ENCODE measurements at places on chromosomes 1 and 21.

- no peak for DNase-seq
These were observed 145.9 kb upstream of the ATP1B1 start for GRCh38 chr1:168960595-168960994.

- no peak for DNase-seq
These were observed 151.2 kb downstream of the PIGK start for GRCh38 chr1:77068013-77068412.

DNA sequence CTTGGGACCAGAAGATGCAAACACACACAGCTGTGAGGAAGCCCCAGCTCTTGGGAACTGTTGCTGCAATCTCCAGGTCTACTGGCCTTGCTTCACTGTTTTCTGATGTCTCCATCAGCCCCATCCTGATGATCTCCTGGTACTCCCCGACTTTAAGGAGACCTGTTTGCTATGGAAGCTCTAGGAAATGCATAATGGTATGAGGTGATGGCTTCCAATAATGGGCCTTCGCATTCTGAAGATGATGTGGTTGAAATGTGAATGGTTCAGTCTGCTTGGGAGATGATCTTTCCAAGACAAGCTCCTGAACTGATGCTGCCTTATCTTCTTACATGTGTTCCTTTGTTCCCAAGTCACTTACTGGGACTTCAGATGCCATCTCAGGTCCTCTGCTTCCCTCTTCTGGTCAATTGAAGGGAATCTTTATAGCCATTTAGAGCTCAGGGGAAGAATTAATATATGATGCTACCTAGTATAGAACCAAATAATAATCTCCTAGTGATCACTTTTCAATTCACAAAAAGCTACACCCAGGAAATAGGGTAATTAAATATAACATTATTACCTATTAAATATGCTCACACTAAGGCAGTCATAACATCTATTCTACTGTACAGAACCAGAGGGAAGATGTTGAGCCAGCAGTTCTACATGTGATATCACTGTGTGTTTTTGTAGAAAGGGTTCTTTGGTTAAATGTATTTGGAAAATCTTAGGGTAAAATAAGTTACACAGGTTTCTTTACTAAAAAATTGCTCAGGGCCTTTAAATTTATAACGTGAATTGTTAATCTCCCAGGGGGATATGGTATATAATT, 73.9 kb upstream of the VTCN1 start:
- DNase-seq = no peak

DNA sequence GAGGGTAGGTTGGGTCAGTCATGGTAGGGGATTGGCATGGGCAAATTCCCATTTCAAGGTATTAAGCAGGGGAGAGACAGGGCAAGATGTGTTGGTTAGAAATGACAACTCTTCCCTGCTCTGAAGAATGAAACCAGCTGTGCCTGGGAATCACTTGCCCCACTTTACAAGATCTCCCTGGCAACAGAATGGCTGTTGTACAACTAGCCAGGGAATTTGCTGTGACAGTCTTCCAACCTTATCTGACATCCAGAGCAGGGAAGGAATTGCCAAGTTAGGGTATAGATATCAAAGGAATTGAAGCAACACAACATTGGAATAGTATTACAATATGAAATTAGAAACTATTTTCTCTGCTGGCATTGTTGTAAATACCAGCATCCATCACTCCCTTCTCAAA, 154.7 kb downstream of the CACNA1E start:
- DNase-seq = no peak

- DNase-seq = no peak
These were observed 14.0 kb downstream of the ATP5PO start for GRCh38 chr21:33901412-33902288.

DNA sequence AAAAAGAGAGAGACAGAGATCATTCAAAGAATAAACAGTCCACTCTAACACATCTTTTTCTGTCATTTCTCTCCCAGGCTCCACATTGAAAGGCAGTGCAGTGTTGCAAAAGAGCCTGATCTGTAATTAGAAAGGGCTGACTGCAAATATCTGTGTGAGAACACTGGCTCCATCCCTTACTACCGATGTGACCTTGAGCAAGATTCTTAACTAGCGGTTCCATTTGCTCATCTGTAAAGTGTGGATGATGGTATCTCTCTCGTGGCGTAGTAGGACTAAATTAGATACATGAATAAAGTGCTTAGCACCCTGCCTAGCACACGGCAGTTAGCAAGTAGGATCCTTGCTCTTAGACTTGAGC, 26.9 kb upstream of the SLC44A3 start:
- DNase-seq = no peak

- DNase-seq = no peak
These were observed 78.0 kb upstream of the ZNF648 start for GRCh38 chr1:182139496-182139895.

GRCh38 chr1:203351037-203351625, at the start of gene FMOD:
Gene FMOD, minus strand, starts transcription at chr1:203351122. Its CDS starts 2,852 bp downstream, at chr1:203348270.
- no peak for DNase-seq

DNA sequence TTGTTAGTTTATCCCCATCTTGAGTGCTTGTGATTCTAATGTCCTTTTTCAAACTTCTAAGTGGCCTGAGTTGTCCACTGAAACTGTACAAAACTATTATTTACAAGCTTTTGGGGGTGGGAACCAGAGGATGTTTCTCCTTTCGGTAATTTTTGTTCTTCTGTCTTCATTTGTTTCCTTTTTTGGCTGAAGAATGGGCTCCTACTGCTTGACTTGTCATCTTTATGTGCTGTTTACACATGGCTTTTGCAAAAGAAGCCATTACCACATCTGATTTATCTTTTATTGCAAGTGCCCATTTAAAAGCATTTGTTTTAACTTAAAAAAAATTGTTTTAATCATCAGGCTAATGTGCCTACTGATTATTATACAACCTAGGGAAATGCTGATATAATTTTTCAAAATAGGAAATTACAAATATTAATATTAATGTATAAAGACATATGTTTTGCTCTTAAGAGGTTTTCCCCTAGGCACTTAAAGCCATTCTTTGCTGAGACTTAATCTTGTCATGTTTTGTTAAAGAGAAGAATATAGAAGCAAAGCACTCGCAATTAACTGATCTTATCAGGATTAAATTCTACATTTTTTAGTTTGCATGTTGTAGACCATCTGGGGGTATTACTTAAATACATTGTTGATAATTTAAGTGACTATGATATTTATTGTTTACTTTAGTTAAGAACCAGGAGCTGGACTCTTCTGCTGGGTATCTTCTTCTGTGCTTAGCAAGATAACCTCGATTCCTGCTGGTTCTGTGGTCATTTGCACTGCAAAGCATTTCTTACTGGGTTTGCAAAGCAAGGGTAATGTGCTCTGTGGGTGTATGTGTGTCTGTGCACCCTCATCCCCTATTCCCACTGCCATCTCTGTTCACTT, 40.1 kb downstream of the TMEM200B start:
- DNase-seq = no peak

DNA sequence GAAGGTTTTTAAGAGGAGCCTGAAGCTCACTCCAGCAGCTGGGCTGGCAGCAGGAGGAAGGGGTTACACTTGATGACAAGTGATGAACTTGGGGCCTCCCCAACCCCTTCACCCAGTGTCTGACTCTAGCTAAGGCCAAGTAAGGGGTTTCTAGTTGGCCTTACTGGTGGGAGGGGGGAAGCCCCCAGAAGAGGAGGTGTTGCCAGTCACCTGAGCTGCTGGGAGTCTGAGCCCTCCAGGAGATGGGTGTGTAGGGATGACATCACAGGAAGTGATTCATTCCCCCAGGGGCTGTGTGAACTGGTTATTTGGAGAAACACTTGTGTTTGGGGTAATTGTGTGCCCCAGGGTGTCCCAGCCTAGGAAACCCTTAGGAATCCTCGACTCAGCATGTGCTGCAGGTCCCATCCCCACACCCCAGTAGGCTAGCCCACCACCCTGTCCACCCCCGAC, 3.1 kb downstream of the PADI1 start:
- peak; percentile 23 for DNase-seq

- DNase-seq = no peak
These were observed 701 bp upstream of the MUTYH start for GRCh38 chr1:45340816-45341466.

DNA sequence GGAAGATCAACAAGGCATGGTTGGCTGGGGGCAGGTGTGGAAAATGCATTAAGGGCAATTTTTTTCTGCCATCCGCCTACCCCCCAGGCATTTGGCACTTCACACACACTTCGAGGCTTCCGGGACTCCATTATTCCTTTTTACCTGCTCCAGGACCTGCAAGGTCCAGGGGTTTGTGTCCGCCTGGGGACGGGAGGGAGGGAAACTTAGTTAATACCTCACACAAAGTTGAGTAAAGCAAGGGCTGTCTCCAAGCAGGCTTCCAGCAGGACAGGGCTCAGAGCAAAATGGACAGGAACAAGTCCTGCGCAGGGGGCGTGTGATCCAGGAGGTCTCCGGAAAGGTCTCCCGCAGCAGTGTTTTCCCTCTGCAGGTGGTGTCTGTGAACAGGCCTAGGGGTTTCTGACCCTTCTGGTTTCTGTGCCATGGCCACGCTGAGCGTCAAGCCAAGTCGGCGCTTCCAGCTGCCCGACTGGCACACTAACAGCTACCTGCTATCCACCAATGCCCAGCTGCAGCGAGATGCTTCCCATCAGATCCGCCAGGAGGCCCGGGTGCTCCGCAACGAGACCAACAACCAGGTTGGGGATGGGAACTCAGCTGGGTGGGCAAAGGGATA, 712 bp downstream of the TEKT2 start:
- no peak for DNase-seq

DNA sequence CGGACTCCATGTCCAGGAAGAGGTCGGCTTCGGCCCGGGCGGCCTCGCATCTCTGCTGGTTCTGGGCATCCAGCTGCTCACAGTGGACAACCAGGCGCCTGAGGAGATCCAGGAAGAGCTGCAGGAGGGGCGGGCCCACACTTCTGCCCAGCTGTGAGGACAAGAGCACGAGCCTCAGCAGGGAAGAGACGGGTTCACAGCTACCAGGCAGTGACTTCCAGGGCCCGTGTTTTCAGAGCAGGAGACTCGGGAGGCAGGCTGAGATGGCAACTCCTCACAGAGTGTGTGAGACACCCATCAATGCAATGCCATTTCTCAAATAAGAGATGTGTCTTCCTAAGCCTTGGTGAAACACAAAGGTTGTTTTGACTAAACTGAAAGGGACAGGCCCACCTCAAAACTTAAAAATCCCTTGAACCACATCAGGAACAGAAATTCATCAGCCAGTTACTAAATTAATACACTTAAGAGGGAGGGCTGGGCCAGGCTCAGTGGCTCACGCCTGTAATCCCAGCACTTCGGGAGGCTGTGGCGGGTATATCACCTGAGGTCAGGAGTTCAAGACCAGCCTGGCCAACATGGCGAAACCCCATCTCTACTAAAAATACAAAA, 43.4 kb downstream of the URB1 start:
- no peak for DNase-seq

DNA sequence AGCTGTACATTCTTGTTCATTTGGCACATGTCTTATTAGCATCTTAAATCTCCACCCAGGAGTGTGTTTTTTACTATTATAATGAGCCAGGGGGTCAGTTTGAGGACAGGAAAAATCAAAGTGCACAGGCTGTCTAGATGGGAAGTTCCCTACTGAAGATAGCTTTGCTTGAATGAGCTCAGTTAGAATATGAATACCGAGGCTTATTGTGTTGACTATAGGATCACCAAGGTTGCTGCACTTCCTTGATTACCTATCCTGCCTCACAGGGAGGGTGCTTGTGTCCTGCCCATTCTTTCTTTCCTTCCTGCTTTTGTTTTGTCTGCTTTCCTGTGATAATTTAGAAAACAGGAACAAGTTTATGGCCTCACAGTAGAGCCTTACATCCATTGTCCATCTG, 16.3 kb downstream of the PHGDH start:
- no peak for DNase-seq

GRCh38 chr1:200291106-200291505, 118.7 kb downstream of the ZNF281 start:
- DNase-seq = no peak

DNA sequence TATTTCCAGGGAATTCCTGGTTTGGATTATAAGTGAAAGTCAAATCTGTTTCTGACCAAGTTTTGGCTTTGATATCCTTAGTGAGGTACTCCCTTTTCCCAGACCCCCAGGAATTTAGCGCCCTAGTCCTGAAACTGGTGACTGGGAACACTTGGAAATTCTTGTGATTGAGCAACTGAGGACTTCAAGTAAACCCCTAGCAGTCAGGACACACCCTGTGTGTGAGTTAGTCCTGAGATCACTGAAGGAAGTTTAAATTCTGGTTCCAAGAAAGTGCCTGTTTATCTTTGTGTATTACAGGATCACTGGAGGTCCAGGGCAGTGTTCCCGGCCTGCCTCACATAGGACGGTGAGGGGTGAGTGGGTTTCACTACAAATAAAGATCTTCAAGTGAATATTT, 95.1 kb upstream of the F3 start:
- no peak for DNase-seq

GRCh38 chr1:192538407-192539296, 36.9 kb upstream of the RGS1 start:
- no peak for DNase-seq

- DNase-seq = no peak
These were observed 84.7 kb downstream of the OBSCN start for GRCh38 chr1:228292609-228292911.

GRCh38 chr1:99534638-99534930, 111.3 kb upstream of the PALMD start:
- DNase-seq = no peak

DNA sequence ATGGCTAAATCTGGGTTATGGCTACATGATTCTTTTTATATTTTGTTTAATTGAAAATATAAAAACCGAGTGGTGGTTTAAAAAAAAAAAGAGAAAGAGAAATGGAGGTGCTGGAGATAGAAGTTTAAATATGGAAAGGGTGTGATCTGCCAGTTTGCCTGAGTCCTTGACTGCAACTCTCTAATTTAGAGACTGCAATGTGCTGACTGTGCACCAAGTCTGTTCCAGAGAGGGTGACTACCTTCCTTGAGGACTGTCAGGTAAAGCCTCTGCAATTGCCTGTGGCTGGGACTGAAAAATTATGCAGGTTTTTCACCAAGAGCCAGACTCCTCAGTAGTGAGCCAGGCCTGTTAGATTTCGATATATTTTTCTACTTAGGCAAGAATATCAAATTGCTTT, 1326.3 kb downstream of the BRINP3 start:
- no peak for DNase-seq

- no peak for DNase-seq
These were observed 237.7 kb upstream of the CACYBP start for GRCh38 chr1:174761901-174762585.

GRCh38 chr1:77271852-77272580, 9.8 kb upstream of the AK5 start:
- no peak for DNase-seq

DNA sequence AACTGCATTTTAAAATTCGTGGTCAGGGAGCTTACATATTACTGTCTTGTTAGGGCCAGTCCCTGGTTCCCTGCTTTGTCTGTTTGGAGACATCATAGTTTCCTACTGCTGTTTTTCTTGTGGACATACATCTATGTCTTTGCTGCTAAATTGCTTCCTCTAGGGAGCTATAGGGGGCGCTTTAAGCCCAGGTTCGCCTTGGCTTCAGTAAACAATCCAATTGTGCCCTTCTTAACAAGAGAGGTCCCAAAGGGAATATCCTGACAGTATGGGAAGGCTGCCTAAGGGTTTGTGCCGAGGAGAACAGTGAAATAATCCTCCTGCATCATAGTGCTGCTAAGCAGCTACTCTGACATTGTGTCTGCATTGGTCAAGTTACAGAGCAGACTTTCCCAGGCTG, 112.5 kb downstream of the USH2A start:
- no peak for DNase-seq

- no peak for DNase-seq
These were observed 14.0 kb downstream of the AHDC1 start for GRCh38 chr1:27589841-27590426.

GRCh38 chr1:18263547-18264120, 156.0 kb downstream of the IGSF21 start:
- DNase-seq = no peak
